Karpas-422 (cell line): ENCODE measurements at places on chromosomes 6 and 20. TPM values are rescaled to one million over a fixed set of nuclear protein-coding genes. Genes with fewer than 3 reads are reported as not detected.
A peak's percentile ranks its signal among the peaks of the same experiment; 100 is the strongest.

Gene HSPA1B
- 78.6 and 143 TPM in 2 replicates for total RNA-seq

Gene TMEM151B
- total RNA-seq: 0.04 and 0.18 TPM in 2 replicates

Gene GPX5
- not detected in 2 replicates for total RNA-seq

- DNase-seq: peak; percentile 93
Measured at GRCh38 chr6:106608080-106608668, 21.1 kb downstream of the RTN4IP1 start.

GRCh38 chr20:36101192-36101591 is 53.3 kb upstream of the EPB41L1 start:
- no peak for DNase-seq

GRCh38 chr6:50843842-50844241 is 25.2 kb downstream of the TFAP2B start:
- DNase-seq: no peak
